ENCODE measurements at places on chromosomes 4 and X.
A peak's percentile ranks its signal among the peaks of the same experiment; 100 is the strongest.

DNA sequence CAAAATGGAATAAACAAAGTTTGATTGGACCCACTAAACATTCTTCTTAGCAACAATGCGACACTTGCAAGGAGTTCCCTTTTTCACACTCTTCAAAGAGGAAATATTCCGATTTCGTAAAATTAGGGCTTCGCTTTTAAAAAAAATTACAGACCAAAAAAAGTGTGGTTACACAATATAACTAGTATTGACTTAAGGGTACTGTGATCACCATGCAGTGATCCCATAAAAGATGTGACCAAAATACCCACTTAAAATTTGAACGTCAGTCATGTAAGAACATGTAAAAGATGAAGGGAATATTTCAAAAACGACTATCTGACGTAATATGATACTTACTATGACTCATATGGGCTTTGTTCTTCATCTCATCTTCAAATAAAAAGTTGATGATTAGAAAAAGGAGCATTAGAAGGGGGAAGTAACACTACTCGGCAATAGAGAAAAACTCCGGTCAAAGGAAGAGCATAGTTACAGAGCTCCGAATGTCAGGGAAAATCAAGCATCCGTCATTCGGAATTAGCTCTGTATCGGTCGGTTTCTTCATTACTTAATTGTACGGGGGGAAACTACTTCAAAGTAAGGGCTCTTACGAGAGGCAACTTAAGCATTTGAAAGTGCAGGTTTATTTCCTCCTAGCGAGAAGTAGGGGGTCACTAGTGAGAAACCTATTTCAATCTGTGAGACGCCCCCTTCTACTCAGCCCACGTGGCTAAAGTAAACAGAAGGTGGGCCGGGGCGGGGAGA, 1.3 kb upstream of the TET2 start:
- no peak for DNase-seq

DNA sequence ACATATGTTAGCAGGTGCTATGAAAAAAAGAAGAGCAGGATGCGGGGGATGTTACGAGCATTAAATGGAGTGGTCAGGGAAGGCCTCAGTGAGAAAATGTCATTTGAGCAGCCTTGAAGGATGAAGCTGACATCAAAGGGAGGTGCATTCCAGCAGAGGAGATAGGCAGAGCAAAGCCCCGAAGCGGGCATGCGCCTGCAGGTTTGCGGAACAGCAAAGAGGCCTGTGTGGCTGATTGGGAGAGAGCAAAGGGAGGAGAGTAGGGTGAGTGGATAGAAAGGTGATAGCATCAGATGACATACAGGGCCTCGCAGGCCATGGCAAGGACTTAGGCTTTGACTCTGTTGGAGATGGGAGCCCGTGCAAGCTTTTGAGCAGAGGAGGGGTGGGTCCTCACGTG, 95.4 kb upstream of the GPR50 start:
- no peak for DNase-seq

DNA sequence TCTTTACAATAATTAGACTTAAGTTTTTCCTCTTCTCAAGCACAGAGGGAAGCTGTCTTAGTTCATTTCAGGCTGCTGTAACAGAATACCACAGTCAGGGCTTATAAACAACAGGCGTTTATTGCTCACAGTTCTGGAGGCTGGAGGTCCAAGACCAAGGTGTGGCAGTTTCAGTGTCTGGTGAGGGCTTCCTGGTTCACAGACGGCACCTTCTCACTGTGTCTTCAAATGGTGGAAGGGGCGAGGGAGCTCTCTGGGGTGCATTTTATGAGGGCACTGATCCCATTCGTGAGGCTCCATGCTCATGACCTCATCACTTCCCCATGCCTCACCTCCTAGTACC, 115.7 kb upstream of the MXRA5 start:
- DNase-seq: no peak

GRCh38 chrX:132836471-132836870, 122.0 kb downstream of the HS6ST2 start:
- DNase-seq: no peak

GRCh38 chr4:174358410-174358809, 74.7 kb downstream of the CEP44 start:
- DNase-seq: no peak

GRCh38 chr4:18945464-18945863, 923.9 kb upstream of the LCORL start:
- DNase-seq: no peak

- no peak for DNase-seq
Observed at GRCh38 chr4:76748649-76749048, 149.3 kb downstream of the SOWAHB start.

- DNase-seq: no peak
Observed at GRCh38 chr4:57550198-57550597, 440.0 kb upstream of the IGFBP7 start.

GRCh38 chrX:48728653-48729052, 32.1 kb downstream of the SUV39H1 start:
- DNase-seq: no peak

DNA sequence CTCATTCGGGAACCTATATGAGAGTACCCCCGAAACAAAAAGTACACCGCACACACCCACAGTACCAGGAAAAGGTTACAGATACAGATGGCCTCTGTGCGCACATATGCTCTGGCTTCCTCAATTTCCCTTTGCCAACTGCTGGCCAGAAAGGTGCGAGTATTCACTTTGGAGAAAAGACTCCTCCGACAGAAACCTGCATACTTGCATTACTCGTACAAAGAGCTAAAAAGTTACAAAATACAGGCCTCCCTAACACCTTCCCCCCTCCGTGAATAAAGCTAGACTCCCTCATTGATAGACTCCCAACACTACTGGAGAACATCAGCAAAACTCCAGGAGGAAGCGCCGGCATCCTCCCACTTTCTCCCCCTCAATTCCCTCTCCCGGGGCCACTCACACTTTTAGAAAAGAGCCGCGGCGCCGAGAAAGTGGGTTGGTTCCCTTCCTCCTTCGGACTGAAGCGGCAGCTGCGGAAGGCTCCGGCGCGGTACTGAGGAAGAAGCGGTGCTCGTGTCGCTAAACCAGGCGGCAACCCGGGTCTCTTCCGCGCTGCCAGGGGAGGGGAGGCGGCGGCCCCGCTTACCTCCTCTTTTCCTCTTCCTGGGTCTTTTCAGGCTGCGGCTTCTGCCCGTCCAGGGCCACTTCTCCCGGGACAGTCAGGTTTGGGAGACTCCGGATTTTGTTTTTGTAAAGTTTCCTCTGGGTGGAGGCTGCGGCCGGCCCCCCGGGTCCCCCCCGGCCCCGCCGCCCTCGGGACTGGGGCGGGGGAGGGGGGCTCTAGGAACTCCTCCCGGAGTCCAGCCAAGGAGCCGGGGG, 1.1 kb downstream of the FBXW7 start:
- DNase-seq: peak; percentile 36

DNA sequence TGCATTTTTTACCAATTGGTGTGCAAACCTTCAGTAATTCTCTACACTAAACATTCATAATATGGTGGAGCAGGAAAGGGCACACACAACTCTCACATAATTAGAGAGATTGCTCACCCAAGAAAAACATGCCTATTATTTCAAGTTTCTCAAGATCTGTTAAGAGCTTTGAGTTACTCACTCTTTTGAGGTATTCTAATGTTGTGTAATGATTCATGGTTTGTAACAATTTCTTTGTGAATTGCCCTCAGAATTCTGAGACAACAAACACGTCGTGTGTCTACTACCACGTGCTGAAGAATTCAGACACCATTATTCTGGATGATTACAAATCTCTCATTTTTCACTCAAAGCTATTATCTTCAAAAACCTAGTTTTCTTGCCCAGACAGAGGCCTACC, 82.8 kb downstream of the PDGFC start:
- DNase-seq: no peak

GRCh38 chr4:185782523-185782922, 29.5 kb downstream of the SORBS2 start:
- no peak for DNase-seq

DNA sequence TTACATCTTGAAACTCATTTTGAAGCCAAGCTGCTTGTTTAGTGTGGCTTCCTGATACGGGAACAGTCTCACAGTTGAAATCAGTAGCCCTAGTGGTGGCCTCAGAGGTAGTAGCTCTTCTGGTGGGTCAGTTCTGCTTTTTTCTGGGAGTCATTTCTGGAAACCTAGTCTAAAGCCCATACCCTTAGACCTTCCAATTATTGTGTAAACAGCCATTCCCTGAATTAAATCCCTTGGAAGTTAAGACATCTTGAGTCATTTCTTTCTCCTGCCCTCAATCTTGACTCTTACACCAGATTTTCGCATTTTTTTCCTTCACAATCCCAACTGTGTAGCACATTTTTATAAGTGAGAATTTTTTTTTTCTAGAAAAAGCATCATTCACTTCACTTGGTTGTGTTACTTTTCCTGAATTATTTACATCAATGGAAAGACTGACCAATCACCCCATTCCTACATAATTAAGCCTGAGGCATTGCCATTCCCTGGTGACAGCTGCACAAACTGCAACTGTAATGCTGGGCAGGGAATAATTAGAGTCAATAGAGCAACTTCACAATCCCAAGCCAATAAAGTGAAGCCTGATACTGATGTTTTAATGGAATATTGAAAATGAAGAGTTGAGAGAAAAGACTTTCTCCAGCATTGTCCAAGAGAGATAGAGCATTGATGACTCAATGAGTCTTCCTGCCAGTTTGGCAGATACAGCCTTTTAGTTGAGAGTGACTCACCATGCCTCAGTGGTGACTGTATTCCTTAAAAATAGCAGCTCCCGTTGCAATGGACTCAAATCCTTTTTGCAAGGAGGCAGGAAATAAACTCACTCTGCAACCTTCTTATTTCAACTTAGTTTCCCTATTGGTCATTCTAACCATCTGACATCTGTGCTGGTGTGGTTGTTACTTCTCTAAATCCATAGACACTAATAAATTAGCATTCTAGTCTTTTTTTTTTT, 13.0 kb upstream of the SEPSECS start:
- DNase-seq: no peak

DNA sequence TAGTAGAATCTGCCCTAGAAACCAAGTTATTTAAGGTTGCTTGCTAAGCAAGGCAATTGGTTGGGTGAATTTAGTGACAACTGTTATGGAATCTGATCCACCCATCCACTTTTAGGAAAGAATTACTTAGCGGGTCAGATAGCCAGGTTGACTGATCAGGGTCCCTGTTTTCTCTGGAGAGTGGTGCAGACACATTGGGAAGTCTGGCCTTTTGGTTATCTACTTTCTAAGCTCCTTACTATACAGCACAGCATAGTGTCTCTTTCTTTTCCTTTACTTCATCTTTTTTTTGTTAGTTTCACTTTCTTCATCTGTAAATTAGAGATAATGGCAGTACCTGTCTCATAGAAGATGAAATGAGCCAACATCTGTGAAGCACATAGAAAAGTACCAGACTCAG, 7.4 kb downstream of the HERC3 start:
- no peak for DNase-seq

DNA sequence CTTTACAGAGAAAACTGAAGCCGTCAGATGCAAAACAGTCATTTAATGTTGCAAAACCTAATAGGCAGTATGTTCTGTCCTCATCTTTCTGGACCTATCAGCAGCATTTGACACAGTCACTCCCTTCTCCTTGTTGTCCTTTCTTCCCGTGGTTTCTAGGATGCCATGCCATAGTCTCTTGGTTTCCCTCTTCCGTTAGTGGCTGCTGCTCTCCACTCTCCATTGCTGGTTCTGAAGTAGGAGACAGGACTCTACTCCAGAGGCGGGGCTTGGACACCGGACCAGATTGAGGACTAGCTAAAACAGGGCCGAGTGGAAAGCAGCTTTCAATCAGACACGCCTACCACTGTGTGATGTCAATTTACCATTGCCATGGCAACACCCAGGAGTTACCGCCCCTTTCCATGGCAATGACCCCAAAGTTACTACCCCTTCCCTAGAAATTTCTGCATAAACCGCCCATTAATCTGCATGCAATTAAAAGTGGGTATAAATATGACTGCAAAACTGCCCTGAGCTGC, 88.8 kb upstream of the CCDC160 start:
- no peak for DNase-seq

GRCh38 chrX:135435139-135435922, 13.6 kb downstream of the SMIM10L2A start:
- DNase-seq: no peak

- DNase-seq: no peak
Observed at GRCh38 chr4:82891707-82892466, 934 bp upstream of the SEC31A start.

GRCh38 chr4:139525414-139525813, 30.6 kb downstream of the SETD7 start:
- no peak for DNase-seq

DNA sequence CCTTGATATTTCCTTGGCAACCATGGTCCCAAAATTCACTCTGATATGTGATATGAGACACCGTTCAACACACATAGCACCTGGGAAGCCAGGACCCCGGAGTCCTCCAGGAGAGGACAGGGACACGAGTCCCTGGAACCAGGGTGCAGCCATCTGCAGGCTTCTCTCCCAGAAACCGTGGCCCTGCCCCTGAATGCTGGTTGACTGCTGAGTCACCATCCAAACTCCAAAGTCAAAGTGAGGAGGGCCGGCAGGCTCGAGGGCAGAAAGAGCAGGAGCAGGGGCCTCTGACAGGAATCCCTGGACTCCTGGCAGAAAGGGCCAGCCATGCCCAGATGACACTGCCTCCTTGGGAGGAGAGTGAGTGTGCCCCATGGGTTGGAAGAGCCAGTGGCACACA, 6.9 kb upstream of the PNMA6A start:
- DNase-seq: no peak

DNA sequence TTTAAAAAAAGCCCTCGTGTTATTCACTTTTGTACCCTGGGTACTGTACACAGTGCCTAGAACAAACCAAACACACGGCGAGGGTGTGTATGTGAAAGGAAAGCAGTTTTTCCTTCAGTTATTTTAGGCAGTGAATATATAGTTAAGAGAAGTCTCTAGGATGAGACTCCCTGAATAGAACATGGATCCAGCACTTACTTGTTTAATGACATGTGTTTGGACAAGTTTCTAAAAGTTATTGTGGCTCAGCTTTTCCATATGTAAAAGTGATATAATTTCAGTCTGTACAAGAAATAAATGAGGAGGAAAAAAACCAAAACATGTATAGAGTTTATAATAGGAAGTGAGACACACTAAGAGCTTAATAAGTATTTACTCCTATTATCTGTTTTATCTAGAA, 273.2 kb downstream of the ADGRL3 start:
- DNase-seq: no peak
